ENCODE measurements at places on chromosomes 16 and 17.
A peak's percentile ranks its signal among the peaks of the same experiment; 100 is the strongest.

- no peak for DNase-seq
Measured at GRCh38 chr16:10862438-10862837, 14.6 kb upstream of the CIITA start.

- no peak for DNase-seq
Measured at GRCh38 chr17:32174889-32175288, 32.6 kb downstream of the RHOT1 start.

GRCh38 chr17:37742116-37742761, 2.6 kb downstream of the HNF1B start:
- no peak for DNase-seq

GRCh38 chr17:58228679-58229078, 9.6 kb upstream of the MKS1 start:
- DNase-seq: no peak

DNA sequence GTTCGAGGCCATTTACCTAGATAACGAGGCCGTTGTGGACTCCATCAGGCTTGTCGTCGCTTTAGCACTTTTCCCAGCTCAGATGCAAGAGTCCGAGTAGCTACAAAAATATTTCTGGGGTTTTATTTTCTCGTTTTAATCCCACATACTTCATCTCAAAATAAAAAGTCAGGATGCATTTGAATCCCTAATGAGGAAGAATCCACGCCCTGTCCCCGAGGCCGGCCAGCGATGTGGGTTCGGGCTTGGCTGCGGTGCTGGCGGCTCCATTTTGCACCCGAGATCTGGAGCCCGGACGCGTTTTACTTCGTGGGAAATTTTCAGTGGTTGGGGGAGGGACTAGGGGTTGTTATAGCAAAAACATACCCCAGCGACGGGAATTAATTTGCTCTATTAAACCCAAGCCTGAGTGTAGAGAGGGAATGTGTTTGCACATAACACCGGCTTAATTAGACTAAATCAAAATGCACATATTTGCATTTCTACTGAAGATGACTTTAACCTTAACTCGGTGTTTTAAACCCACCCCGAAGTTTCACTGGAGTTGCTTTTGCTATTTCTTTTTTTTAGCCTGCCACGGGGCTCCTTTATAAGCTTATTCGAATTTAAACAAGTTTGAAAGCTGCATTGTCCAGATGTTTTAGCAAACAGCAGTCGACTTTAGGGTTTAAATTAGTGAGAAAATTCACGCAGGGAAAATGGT, 4.8 kb downstream of the IRX5 start:
- no peak for DNase-seq

DNA sequence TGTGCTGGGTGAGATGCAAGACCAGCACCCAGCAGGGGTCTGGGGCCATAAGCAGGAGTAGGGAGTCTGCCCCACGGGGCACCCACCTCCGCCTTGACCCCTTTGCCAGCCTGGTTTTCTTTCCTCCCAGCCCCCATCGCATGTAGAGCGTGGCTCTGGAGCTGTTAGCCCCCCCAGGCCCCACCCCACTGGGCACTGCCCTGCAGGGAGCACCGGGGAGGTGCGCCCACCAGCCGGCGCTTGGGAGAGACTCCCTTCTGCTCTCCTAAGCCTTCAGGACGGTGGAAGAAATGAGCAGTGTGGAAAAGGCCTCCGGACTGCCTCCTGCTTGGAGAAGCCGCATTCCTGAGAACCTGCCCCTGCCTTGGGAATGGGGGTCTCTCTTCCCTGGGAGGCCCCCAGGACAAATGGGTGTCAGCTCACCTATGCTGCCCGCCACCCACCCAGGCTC, 186.2 kb downstream of the IRF8 start:
- no peak for DNase-seq

- no peak for DNase-seq
Measured at GRCh38 chr17:74234486-74234885, 21.1 kb downstream of the TTYH2 start.

GRCh38 chr17:64638552-64639203, 23.4 kb downstream of the SMURF2 start:
- DNase-seq: no peak

DNA sequence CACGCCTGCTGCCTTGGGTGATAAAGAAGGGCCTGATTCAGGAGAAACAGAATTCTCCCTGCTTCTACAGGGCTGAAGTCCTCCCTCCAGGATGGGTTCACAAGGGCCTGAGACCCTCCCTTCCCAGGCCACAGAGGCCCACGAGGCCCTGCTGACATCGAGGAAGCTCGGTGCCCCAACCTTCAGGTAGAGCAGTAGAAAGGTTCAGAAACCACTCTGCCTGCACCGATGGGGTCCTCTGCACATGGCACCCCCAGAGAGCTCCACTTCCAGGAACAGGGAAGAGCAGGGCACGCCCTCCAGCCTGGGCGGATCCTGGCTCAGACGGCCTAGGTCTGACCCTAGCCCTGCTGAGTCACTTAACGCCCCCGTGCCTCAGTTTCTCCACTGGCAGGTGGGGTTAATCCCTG, 773 bp downstream of the CENPX start:
- DNase-seq: no peak

- peak; percentile 16 for DNase-seq
Measured at GRCh38 chr16:88264641-88265285, 118.0 kb upstream of the ZNF469 start.

GRCh38 chr17:63760771-63761539, 12.4 kb downstream of the CCDC47 start:
- no peak for DNase-seq

GRCh38 chr17:67165201-67165600, 79.8 kb downstream of the HELZ start:
- DNase-seq: no peak

DNA sequence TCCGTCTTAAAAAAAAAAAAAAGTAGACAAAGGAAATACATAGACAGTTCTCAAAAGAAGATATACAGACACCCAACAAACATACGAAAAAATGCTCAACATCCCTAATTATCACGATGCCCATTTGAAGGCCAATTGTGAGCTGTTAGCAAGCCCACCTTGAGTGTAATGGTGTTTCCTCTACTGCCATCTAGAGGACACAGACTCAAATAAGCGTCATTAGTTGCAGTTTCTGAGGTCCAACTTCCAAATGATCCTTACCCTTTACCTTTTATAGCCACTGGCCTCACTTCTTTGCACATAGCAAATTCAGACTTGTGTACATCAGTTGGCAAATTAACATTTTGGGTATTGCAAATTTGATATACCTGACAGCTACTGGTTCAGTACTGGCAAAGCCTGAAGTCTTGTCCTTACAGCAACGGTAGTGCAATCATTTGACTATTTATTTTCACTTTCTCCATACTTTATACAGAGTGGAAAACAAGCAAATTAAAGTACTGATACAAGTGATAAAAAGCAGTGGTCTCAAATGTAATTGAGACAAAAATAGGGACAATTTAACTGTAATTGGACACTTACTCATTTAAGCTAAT, 536.3 kb upstream of the EEF2KMT start:
- no peak for DNase-seq

DNA sequence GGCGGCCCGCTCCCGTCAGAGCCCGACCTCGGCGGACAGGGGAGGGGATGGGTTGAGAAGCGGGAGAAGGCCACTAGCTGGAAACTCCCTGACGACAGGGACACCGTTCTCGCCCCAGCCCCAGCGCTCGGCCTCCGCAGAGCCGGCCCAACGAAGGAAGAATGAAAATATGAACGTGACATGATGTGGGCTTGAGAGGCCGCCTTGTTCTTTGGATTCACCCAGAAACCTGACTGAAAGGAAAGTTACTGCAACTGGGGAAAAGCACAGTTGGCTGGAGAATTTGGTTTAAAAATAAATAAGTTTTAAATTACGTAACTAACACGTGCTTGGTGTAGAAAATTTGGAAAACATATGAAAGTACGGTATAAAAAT, 21.1 kb downstream of the NPTX1 start:
- DNase-seq: no peak

DNA sequence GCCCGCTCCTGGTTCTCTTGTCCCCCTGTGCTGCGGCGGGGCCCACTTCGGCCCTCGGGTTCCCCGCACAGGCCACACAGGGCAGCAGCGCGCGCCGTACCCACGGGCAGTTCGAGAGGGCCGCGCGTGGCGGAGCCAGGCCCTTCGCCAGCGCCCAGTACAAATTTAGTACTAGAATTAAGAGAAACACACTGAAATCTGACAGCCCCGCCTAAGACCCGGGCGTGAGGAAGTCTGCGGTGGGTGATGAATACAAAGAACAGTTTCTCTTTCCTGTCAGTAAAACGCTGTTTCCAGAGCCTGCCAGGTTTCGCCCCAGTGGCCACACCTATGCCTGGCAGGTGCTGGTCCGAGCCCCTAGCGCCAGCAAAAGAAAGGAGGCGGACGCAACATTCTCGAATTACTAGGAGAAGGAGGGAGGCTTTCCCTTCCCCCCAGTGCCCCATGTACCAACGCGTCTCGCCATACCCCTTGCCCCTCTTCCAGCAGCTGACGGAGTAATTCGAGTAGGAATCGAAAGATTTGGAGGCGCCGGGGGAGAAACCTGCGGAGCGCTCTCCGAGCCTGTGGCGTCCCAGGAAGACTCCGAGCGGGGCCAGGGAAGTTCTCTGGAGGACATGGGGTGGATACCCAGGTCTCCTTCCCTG, 591 bp upstream of the SLFN5 start:
- peak; percentile 70 for DNase-seq

- no peak for DNase-seq
Measured at GRCh38 chr17:67119102-67119501, 74.7 kb downstream of the CACNG1 start.

GRCh38 chr17:1134634-1135324, 45.0 kb downstream of the ABR start:
- DNase-seq: no peak

- DNase-seq: no peak
Measured at GRCh38 chr17:49224198-49224996, 6.2 kb downstream of the PHOSPHO1 start.

- DNase-seq: no peak
Measured at GRCh38 chr17:37358098-37358829, 17.5 kb upstream of the C17orf78 start.

- DNase-seq: no peak
Measured at GRCh38 chr16:85048921-85049562, 21.4 kb downstream of the KIAA0513 start.

DNA sequence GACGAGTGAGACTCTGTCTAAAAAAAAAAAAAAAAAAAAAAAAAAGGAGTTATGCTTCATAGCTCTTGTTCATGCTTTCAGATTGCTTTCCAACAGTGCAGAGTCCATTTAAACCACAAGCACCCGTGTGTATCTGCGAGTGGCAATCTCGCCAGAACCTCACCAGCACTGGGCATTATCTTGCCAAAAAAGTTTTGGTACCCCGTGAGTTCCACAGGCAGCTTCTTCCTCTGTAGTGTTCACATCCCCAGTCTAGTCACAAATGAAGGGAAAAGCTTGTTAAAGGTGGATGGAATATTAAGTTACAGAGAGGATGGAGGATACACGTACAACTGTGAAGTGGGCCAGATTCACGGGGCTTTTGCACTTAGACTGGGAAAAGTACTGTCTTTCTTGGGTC, 33.5 kb downstream of the WSB1 start:
- no peak for DNase-seq

- no peak for DNase-seq
Measured at GRCh38 chr16:7330709-7331108, 1.9 kb upstream of the RBFOX1 start.

- DNase-seq: no peak
Measured at GRCh38 chr17:2106308-2106955, 51.5 kb downstream of the HIC1 start.

DNA sequence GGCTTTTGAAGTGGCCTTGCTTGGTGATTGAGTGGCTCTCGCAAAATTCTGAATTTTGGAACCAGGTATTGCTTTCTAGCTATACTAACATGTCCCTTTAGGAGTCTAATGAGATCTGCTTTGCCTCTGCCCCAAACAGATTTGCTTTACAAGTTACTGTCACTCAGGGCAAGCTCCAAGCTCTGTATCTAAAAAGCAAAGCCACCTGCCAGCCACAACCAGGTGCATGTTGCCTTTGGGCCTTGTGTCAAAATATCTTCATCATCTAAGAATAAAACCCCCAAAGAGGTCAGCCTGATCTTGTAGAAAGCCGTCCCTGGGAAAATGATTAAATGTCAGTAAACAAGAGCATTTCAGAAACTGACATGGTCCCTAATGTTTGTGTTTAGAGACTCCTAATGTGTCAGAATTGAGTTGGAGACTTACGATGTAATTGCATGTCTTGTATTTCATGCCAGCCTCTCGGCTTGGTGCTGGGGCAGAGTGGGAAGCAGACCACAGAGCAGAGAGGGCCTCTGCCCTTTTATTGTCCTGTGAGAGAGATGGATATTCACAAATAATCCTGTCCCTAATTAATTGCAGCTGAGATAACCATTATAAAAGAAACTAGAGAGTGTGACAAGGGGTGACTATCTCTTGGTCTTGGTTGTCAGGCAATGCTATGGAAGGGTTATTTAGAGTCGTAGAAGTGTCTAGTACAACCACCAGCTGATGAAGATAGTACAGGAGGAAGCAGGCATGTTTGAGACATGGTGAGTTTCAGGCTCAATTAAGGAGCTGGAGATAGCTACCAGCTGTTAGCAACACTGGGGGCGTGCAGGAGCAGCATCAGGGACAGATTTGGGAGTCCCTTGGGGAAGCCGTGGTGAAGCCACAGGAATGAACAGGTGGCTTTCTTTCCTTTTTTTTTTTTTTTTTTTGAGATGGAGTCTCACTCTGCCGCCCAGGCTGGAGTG, 90.7 kb downstream of the PITPNC1 start:
- DNase-seq: no peak

- no peak for DNase-seq
Measured at GRCh38 chr17:69762359-69762758, 312.7 kb upstream of the KCNJ16 start.

DNA sequence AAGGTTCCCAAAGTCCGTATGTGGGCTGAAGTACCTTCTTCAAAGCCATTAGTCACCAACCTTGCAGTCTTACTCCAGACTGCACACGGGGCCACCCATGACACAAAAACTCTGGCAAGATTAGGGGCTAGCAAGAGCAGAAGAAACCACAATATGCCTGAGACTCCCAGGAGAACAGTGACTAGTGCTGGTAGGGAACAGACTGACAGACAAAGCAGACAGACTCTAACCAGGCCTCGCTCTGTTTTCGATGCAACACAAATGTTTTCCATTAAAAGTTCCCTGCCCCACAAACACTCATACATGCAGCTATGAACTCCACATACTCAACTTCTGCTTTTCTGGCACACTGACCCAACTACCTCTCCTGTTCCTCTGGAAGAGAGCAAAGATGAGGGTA, 102.2 kb downstream of the HIC1 start:
- no peak for DNase-seq

GRCh38 chr17:53822764-53823163, at the start of gene KIF2B:
KIF2B (plus strand) TSS chr17:53822927; CDS start chr17:53823034, 107 bp downstream.
- no peak for DNase-seq

- no peak for DNase-seq
Measured at GRCh38 chr16:77998350-77999023, 23.9 kb upstream of the CLEC3A start.

GRCh38 chr17:68694791-68695485, 93.8 kb upstream of the FAM20A start:
- no peak for DNase-seq
